NCI-H460 (cell line): ENCODE measurements at places on chromosomes 12 and 14.

- no peak for DNase-seq
These were observed 121.7 kb downstream of the DUSP6 start for GRCh38 chr12:89230376-89231315.

GRCh38 chr14:37977481-37977880, 230.2 kb upstream of the SSTR1 start:
- DNase-seq: no peak

DNA sequence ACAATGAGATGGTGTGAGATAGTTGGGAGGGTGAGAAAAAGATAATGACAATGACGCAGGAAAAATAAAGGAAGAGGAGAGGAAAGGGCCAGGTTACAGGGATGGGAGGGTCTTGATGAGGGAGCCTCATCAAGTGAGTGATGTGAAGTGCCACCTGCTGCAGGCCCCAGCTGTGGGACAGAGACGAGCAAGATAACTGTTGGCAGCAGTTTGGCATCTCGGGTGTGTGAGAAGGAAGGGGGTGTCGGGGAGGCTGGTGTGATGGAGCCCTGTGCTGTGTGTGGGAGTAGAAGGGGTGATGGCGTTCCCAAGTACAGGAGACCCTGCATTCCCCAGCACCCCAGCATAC, 11.4 kb upstream of the TAC3 start:
- DNase-seq: no peak

DNA sequence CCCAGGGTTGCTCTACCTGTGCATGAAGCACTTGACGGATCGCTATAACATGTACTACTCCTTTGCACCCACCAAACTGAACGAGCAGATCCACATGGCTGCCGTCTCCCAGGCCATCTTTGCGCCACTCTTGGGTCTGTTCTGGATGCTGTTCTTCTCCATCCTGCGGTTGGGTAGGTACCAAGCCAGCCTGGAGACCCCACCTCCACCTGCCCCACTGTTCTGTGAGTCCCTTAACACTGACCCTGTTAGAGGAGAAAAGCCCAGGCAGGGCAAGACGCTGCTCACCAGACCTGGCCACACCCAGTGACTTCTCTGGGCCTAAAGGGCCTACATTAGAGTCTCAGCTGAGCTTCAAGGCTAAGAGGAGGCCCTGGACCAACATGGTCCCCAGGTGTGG, 21.7 kb downstream of the NGB start:
- no peak for DNase-seq

DNA sequence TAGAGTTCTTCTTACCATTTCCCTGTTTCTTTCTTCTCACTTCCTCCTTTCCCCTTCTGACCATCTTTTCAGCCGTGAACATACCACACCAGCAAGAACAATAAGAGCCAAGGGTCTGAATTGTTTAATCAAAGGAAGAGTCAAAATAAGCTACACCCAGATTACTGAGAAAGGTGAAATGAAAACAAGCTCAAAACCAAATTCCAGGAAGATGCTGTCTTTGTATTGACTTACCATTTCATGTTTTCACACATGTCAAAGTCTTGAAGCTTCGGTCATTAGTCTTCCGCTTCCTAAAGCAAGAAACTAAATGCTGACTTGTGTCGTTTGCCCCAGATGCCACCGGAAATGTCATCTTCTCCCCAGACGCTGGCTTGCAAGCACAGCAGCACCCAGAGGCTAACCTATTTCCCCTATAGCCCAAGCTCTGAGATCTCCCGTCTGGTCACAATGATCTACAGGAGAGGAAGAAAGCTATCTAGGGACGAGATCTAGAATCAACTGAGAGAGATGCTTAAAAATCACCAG, 136.5 kb upstream of the AMIGO2 start:
- no peak for DNase-seq

DNA sequence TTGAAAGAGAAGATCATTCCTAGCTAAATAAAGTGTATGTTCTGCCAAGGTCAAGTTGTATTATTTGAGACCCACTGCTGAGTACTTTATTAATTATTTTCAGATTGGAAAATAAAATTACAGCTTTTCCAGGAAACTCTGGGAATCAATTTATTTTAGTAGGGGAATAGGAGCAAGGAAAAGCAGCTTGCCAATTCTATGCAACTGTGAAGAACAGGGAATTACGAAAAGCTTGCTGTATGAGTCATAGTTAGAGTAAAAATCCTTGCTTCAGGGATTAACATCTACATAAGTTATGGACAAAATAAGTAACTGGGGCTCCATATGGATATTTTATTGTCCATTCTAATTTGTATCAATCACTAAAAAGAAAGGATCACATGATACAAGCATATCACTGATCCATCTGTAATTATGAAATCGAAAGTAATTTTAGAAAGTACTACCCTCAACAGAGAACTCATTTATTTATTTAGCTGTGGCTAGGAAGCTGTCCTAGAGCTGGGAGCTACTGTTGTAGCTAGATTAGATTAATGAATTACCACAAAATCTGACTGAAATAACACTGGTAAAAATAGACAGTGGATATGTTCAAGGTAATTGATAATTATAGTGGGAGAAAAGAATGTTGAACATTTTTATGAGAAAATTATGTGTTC, 303.5 kb upstream of the NPAS3 start:
- peak; percentile 21 for DNase-seq

- DNase-seq: no peak
These were observed 119.8 kb upstream of the SFSWAP start for GRCh38 chr12:131591136-131591535.

- no peak for DNase-seq
These were observed 30.1 kb upstream of the TSPAN11 start for GRCh38 chr12:30896461-30896860.

GRCh38 chr14:30958555-30959407, 66.7 kb upstream of the AP4S1 start:
- DNase-seq: no peak

GRCh38 chr12:32482226-32482625, 82.9 kb downstream of the FGD4 start:
- no peak for DNase-seq

DNA sequence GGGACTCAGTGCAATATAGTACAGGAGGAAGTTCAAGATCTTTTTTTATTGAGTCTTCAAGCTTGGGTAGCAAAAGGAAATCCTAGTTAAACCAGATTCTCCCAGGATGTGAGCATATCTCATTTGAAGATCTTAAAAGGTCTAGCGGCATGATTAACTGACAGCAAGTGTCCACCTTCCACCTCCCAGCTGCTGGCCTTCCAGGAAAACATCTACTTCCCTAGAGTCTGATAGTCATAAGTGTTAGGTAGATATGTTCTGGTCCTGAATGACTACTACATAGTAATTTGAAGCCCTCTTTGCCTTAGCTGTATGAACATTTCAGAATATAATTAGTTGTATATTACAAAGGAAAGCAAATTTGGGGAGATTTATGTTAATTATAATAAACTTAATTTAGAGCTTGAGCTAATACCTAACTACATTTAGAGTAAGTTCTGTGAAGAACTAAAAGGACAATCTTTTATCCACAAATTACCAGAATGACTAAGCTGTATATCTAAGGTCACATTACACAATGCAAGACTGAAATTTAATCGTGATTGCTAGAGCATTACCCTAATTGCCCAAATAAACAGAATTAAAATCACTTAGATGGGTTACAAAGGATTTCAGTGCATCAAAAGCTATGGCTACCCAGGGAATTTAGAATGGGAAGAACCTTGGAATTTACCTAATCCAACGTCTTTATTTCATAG, 9.9 kb downstream of the LGR5 start:
- no peak for DNase-seq

DNA sequence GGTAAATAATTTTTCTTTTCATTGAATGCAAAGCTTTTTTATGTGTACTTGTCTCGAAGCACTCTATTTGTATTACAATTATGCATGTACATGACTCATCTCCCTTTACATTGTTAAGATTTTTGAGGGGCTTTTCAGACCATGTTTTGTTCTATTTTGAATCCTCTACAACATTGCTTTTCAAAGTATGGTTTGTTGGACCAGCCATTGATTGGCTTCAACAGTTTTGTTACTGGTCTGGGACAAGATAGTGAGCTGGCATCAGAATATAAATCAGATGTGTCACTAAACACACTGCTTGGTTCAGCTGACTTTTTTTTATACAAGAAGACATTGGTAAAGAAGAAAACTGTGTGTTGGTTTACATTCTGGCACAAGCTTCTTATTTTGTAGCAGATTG, 122.3 kb downstream of the MON2 start:
- DNase-seq: no peak

DNA sequence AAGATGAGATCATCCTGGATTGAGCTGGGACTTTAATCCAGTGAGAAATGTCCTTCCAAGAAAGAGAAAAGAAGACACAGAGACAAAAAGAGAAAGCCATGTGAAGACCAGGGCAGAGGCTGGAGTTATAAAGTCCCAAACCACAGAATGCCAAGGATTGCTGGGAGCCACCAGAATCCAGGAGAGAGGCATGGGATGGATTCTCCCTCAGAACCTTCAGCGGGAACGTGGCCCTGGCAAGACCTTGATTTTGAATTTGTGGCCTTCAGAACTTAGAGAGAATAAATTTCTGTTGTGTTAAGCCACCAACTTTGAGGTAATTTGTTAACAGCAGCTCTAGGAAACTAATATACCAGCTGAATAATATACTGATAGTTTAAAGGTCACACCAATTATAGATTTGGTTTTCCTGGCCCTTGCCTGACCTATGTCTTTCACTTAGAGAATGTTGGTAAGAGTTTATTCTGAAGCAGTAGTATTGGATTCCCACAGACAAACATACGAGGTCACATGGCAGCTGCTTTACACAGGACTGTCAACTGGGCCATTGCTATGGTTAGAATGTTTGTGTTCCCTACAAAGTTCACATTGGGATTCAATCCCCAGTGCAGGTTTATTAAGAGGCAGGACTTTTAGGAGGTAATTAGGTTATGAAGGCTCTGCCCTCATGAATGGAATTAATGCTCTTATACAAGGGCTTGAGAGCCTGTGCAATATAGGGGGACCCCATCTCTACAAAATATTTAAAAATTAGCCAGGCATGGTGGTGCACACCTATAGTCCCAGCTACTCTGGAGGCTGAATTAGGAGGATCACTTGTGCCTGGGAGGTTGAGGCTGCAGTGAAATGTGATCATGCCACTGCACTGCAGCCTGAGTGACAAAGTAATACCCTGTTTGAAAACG, 156.5 kb upstream of the EEA1 start:
- no peak for DNase-seq

DNA sequence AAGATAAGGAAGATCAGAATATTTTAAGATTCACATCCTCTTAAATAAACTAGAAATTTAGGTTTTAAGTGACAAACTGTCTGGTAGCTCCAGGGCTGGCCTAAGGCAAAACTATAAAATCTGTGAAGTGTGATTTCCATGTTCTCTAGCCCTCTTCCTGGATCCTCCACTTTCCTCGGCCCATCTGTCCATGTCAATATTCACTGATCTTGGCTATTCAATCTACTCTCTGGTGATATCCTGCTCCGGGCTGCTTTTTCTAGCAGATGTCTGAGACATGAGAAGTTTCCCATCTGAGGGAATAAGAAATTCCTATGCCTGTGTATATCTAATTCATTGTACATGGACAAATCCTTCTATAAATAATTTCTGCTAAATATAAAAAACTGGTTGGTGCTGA, 500.4 kb downstream of the GALC start:
- no peak for DNase-seq

DNA sequence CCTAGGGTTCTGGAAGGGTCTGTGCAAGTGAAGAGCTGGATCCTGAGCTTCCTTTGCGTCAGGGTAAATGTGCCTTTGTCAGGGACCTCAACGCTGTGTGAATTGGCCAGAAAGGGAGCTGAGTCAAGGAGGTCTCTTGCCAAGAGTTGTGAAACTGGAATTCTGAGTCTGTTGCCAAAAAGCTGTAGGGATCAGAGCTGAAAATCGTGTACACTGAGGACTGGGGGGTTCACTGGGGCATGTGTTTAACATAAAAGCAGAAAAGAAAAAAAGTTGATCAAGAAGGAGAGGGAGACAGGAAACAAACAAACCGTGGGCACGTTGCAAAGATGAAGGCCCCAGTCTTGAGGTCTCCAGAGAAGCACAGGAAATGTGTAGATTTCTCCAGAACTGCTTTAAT, 1081.5 kb downstream of the VRK1 start:
- no peak for DNase-seq

DNA sequence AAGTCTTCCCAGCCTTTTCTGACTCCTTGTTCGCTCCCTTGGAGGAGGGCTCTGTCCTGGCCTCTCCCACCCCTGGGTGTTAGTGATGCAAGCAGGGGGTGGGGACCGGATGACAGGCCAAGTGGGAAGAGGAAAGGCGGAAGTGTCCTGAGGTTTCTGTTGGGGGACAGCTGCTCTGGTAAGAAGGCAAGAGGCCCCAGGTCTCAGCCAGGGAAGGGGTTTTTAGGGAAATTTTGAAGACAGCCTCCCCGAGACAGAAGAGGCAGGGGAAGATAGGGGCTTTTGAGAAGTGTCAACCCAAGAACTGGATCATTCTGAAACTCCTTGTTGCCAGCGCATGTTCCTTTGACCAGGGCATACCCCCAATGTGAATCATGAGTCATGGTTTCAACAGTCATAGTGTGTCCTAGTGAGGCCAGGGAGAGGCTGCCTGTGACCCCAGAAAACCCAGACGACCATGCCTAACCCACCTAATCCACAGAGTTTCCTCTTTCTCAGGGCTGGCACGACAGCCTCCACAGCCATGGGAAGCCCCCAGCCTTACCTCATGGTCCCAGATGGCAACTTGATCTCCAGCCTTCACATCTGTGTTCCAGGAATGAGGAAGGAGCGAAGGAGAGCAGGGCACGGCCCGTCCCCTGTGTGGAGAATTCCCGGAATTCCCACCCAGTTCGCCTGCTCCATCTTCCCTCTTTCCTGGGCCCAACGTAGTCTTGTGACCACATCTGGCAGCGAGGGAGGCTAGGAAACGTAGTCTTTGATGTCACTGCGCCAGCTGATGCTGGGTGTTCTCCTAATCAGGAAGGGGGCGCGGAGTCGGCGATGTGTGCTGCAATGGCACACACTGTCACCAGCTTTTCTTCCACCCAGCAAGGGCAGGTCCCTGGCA, 4.9 kb upstream of the GPR132 start:
- DNase-seq: no peak

- DNase-seq: no peak
These were observed 45.0 kb upstream of the OR6J1 start for GRCh38 chr14:22689199-22689598.
